ENCODE measurements at places on chromosomes 1 and 21.

- no peak for DNase-seq
Measured at GRCh38 chr1:223763881-223764280, 51.5 kb downstream of the CAPN2 start.

DNA sequence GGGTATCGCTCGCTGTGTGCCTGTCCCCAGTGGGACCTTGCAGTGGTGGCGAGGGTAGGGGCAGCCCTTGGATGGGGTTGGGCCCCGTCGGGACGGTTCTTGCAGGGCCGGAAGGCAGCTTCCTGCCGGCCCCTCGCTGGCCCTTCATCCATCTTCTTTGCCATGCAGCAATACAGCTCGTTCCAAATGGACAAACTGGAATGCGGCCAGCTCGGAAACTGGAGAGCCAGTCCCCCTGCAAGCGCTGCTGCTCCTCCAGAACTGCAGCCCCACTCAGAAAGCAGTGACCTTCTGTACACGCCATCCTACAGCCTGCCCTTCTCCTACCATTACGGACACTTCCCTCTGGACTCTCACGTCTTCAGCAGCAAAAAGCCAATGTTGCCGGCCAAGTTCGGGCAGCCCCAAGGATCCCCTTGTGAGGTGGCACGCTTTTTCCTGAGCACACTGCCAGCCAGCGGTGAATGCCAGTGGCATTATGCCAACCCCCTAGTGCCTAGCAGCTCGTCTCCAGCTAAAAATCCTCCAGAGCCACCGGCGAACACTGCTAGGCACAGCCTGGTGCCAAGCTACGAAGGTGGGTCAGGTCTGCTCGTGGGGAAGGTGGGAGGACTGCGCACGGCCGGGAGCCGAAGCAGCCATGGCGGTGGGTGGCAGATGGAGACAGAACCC is 45.8 kb downstream of the SIM2 start:
- DNase-seq = no peak

- no peak for DNase-seq
Measured at GRCh38 chr1:50553921-50554320, 130.7 kb upstream of the DMRTA2 start.

- DNase-seq = no peak
Measured at GRCh38 chr1:77991638-77992037, 12.8 kb upstream of the FUBP1 start.

DNA sequence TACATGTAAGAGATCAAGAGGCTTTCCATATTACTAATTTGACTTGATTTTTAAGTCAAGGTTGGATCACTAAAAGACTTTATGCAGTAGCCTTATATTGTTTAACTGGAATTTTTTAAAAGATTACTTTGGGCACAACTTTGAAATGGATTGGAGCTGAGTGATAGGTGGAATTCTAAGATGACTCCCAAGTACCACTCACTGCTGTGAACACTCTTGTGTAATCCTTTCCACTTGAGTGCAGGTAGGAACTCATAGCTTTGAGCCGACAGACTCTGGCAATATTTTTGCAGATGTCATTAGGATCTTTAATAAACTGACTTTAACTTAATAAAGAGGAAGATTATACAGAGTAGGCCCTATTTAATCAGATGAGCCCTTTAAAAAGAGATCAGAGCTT is 831.1 kb upstream of the NCAM2 start:
- DNase-seq = no peak

GRCh38 chr1:6391951-6392808 is 1.4 kb downstream of the ACOT7 start:
- no peak for DNase-seq

- DNase-seq = no peak
Measured at GRCh38 chr1:160096274-160097116, 1.9 kb downstream of the IGSF8 start.

DNA sequence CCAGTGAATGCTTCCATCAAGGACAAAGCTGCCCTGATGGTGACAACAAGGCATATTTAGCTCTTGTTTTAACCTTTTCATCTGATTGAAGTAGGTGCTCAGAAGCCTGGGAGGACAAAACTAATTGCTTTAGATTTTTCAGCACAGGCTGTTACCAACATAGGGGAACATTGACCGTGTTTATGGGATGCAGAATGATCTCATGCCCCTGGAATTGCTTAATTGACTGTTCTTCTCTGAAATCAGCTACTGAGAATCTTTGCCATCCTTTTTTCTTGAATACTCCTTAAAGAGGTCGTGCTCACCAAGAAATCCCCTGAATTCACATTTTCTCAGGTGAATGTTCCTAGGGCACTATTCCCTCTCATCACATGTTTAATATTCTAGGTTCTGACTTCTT is 95.9 kb upstream of the CCDC190 start:
- DNase-seq = no peak

- DNase-seq = no peak
Measured at GRCh38 chr21:32298658-32299081, at the start of gene MRAP. MRAP (plus strand) TSS chr21:32298855; CDS start chr21:32298972, 117 bp downstream.

DNA sequence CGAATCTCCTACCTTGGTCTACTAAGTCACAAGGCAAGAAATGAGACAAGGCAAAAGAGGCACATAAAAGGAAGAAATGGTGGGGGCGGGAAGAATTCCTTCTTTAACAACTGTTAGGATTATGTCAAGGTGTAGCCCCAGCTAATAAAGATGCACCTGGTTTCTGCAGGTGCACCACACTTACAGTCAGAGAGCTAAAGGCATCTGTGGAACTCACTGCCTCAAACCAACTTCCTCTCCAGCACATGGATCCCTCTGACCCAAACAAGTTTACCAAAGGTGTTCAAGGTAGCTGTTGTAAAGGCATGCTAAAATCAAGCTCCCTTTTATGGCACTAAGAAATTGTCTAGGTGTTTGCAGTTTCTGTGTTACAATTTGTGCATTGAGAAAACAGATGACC is 38.1 kb downstream of the TGFBR3 start:
- no peak for DNase-seq

DNA sequence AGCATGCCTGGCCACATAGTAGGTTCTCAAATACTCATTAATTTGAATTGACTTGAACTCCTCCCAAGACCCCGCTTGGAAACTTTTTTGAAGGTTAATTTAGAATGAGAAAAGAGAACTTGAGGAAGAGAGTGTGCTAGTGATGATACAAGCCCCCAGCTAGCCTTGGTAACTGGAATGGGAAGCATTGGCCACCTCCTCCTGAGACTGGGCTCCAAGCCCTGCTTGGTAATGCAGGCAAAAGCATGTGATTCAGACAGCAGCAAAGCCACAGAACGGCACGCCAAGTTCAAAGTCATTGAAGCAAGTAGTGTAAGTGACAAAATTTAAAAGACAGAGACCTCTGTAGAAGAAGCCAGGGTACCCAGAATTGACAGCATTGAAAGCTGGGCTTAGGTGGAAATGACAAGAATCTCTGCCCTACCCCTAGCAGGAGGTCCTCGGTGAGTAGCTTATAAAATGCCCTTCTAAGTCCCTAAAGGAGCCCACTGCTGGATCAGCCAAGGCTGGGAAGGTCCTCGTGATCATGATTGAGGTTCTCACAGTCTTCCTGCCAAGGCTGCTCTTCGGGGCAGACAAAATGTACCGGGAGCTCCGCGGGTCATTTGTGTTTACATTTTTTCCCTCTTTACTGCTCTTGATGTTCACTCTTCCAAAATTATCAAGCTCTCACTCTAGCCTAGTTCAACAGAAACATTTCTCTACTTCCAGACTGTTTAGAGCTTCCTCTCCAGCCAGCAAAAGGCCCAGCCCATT is 99.4 kb downstream of the TSEN15 start:
- DNase-seq = no peak

DNA sequence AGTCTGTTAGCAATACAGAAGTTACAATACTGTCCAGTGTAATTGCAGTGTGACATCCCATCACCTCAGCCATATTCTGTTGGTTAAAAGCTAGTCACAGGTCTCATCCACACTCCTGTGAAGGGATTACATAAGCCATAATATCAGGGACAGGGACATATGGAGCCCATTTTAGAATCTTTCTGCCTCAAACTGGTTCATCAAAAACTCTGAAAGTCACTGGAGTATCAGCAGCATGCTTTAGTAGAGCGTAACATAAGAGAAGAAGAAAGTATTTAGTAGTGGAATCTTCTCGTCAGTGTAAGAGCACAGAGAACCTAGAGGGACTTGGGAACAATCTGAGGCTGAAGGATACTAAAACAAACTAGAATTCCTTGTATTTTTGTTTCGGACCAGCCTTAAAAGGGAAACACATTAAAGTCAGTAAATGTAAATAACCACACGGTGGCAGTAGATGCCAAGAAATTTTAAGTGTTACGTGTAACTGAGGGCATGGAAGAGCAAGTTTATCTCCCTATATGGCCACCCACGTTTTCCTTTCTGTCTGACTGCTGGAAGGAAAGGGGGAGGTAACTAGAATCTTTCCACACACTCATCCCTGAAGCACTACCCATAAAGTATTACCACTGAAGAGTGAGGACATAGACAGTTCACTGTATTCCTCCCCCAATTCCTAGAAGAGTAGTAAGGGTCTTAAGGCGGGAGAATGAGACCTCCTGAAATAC is 41.6 kb upstream of the AGL start:
- DNase-seq = peak; percentile 32

GRCh38 chr1:76961820-76962207 is 94.5 kb downstream of the ST6GALNAC5 start:
- DNase-seq = no peak

- no peak for DNase-seq
Measured at GRCh38 chr1:205878026-205878425, 28.1 kb upstream of the PM20D1 start.

- DNase-seq = no peak
Measured at GRCh38 chr1:239944666-239945065, 147.0 kb upstream of the FMN2 start.

DNA sequence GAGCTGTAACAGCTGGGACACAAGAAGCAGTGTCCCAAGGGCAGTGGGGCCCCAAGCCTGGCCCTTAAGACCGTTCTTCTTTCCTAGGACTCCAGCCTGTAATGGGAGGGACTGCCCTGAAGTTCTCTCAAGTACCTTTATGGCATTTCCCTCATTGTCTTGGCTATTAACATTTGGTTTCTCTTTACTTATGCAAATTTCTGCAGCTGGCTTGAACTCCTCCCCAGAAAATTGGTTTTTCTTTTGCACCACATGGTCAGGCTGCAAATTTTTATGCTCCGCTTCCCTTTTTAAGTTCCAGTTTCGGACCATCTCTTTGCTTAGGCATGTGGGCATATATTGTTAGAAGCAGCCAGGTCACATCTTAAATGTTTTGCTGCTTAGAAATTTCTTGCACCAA is 3.1 kb upstream of the MROH9 start:
- no peak for DNase-seq

DNA sequence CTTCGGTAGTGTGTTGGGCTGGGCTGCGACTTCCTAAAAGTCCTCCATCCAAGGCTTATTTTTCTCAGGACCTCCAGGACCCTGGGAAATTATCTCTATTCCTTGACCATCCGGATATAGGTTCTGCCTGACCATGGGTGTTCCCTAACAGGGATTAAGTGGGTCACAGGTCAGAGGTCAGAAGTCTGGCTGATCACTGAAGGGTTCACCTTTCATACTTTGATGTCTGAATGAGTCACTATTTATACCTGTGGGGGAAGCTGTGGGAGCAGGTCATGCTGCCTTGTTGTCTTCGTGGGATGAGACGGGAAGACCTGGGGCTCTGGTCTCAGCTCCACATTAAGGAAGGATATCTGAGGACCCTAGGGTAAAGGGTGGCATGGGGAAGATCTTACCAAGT is 65.0 kb upstream of the ETV3 start:
- no peak for DNase-seq

GRCh38 chr1:159067699-159068621 is 8.6 kb downstream of the AIM2 start:
- DNase-seq = no peak

- DNase-seq = peak; percentile 79
Measured at GRCh38 chr1:93042187-93043056, 36.7 kb upstream of the MTF2 start.

- no peak for DNase-seq
Measured at GRCh38 chr1:11576109-11576875, 77.9 kb downstream of the FBXO2 start.

- no peak for DNase-seq
Measured at GRCh38 chr1:155871390-155871789, 12.0 kb downstream of the SYT11 start.

GRCh38 chr1:53317646-53318539 is 10.0 kb downstream of the LRP8 start:
- DNase-seq = no peak

DNA sequence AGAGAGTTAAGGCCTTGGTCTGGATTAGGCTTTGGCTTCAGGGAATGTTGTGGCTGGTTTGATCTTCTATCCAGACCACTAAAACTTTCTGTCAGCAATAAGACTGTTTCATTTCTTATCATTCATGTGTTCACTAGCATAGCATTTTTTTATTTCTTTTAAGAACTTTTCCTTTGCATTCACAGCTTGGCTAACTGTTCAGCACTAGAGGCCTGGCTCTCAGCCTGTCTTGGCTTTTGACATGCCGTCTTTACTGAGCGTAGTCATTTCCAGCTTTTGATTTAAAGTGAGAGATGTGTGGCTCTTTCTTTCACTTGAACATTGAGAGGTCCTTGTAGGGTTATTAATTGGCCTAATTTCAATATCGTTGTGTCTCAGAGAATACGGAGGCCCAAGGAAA is 62.5 kb downstream of the RNF220 start:
- DNase-seq = no peak

DNA sequence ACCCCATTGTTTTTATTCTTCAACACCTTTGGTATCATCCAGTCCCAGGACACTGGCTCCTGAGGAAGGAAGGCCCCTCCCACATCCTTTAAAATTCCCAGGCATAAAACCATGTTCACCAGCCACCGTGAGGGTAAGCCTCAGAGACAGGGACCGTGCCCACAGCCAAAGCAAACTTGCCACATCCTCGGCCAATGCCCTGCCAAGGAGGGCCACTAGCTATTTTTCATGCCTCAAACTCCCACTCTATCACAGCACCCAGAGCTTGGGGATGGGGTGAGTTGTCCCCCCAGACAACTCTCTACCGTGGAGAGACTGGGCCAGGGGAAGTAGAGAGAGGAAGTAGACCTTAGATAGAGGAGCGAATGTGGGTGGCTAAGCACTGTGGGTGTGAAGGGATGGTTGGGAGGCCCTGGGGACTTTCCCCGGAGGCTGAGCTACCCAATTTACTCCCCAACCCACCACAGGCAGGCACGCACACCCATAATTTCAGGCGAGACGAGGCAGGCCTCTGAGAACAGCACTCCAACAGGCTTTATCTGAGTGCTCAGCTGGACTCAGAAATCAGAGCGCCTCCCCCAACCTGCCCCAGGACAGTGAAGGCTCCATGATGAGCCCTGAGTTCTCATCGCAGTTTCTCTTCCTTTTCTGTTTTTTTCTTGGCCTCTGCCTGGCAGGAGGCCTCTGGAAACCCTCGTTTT is 15.9 kb upstream of the BTG2 start:
- peak; percentile 79 for DNase-seq

- no peak for DNase-seq
Measured at GRCh38 chr1:165351863-165352441, 4.6 kb downstream of the LMX1A start.

DNA sequence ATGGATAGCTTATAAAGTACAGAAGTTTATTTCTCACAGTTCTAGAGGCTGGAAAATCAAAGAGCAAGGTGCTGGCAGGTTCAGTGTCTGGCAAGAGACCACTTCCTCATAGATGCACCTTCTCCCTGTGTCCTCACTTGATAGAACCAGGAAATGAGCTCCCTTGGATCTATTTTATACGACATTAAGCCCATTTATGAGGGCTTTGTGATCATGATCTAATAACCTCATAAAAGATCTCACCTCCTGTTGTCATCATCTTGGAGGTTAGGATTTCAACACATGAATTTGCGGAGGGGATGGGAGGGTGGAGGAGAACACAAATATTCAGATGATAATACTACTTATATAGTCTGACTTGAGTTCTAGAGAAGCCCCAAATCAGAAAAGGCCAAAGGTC is 222.1 kb upstream of the SNX7 start:
- DNase-seq = no peak

- DNase-seq = peak; percentile 42
Measured at GRCh38 chr1:47192458-47193384, 2.9 kb upstream of the PDZK1IP1 start.

All from naive thymus-derived CD4-positive, alpha-beta T cell (primary cell).